ENCODE measurements at places on chromosomes 2 and 18.
A peak's percentile ranks its signal among the peaks of the same experiment; 100 is the strongest.

DNA sequence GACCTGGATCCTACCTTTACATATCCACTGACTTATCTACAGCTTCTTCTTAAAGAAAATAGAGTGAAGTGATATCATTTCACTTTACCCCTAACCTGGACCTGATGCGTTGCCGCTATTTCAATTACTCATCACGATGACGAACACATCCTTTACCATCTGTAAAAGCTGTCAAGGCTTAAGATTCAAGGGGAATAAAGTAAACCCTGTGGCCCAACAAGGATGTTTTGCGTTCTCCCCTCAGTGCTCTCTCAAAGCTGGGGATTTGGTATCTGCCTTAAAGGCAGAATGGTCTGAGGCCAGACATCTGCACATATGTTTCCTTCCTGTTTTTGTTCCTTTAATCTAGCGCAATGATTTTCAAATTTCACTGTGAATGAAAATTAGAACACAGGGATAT is 100.1 kb upstream of the KLF7 start:
- peak; percentile 95 for DNase-seq

DNA sequence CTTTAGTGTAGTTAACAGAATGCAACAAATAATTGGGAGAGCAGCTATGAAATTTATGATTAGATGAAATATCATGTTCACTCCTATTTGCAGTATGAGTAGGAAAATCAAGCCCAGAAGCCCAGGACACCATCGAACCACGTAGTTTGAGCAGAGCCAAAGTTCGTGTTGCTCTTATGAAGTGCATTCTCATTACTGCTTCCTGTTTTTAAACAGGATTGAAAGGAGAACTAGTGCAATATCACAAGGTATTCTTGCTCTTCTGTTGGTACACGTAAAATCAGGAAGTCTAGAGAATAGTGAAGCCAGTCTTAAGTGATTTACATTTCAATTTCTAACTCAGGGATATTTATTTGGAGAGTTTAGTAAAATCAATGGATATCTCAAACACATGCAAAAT is 21.1 kb downstream of the ARHGAP15 start:
- no peak for DNase-seq

GRCh38 chr2:5576015-5576414 is 116.2 kb upstream of the SOX11 start:
- DNase-seq = no peak

- no peak for DNase-seq
These were observed 288.3 kb downstream of the RDH14 start for GRCh38 chr2:18272148-18272494.

- DNase-seq = peak; percentile 96
These were observed 157.8 kb downstream of the BCL2 start for GRCh38 chr18:63161761-63162195.

GRCh38 chr2:73986085-73986681 is 1.5 kb downstream of the TET3 start:
- DNase-seq = no peak

DNA sequence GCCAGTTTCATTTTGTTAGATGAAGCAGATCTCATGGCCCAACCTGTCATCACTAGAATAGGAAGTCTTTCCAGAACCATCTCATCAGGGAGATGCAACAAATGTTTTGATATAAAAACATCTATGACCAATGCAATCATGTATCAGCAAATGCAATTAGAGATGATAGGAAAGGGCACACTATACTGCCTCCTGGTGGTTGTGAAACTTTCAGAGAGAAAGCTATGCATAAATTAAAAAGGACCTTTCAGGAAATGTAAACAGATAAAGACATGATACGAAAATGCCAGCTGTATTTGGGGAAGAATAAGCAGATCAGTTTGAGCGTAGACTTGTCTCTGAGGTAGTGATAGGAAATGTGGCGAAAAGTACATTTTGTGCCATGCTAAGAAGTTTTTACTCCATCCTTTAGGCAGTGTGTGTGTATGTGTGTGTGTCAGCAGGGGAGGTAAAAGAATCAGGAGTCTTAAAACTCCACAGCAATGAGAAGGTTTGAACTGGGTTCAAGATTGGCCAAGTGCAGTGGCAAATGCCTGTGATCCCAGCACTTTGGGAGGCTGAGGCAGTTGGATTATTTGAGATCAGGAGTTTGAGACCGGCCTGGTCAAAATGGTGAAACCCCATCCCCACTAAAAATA is 479.3 kb downstream of the CPS1 start:
- DNase-seq = peak; percentile 36

- no peak for DNase-seq
These were observed 87.3 kb downstream of the SH3RF3 start for GRCh38 chr2:109216332-109216731.

DNA sequence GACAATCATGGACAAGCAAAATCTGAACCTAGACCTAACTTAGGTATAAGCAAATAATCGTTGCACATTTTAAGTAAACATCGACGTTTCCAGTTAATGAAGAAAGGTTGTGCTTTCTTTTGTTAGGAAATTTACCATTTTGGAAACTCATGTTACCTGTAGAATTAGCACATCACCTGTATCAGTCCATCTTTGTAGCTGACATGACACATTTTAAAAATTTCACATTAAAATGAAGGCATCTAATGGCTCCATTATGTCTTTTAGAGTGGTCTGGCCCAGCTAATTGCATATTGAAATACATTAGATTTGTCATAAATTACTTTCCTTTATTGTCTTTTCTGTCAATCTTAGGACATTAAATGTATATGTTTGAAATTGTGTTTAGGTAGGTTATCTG is 119.0 kb upstream of the MGAT5 start:
- DNase-seq = no peak

GRCh38 chr2:208686665-208687064 is 280.1 kb downstream of the PTH2R start:
- DNase-seq = no peak

All from iris pigment epithelial cell (primary cell).